ENCODE measurements at places on chromosomes 12 and 14. TPM values are rescaled to one million over a fixed set of nuclear protein-coding genes. Genes with fewer than 3 reads are reported as not detected.

The FAM90A1 gene
- total RNA-seq, result 0.17 TPM

The LRFN5 gene
- total RNA-seq, result 2.9 TPM

The ASIC1 gene
- total RNA-seq, result 1.5 TPM

The KRT6A gene
- total RNA-seq, result 0.30 TPM

The PLEK2 gene
- total RNA-seq, result 5.4 TPM

The IAPP gene
- total RNA-seq, result not detected

Data from bronchus fibroblast of lung (primary cell).